ENCODE measurements at places on chromosomes 11 and 22.

- DNase-seq = no peak
Observed at GRCh38 chr22:42281284-42281683, 10.8 kb upstream of the TCF20 start.

- DNase-seq = no peak
Observed at GRCh38 chr11:23856654-23857053, 640.2 kb upstream of the LUZP2 start.

DNA sequence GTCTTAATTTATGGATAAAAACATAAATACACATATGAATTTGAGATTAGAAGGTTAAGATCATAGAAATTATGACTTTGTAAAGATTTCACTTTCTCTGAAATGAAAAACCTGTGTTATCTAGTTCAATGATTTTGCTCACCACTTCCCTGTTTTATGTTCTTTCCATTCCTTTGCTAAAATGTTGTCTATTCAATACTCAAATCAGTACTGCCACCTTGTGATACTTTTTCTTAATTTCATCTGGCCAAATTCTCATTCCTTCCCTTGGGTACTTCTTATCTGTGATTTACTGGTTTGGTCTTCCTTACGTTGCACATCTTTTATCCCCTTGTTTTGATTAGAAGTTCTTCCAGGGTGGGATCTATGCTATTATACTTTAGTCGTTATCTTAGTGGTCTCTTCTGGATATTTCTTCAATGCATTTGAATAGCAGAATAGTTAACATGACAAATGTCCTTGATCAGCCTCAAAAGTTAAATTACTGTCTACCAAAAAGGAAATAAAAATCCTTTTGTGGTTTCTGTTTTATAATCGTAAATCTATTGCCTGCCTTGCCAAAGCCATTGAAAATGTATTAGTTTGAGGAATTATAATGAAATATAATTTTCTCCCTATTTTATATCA is 197.0 kb downstream of the PGR start:
- DNase-seq = no peak

DNA sequence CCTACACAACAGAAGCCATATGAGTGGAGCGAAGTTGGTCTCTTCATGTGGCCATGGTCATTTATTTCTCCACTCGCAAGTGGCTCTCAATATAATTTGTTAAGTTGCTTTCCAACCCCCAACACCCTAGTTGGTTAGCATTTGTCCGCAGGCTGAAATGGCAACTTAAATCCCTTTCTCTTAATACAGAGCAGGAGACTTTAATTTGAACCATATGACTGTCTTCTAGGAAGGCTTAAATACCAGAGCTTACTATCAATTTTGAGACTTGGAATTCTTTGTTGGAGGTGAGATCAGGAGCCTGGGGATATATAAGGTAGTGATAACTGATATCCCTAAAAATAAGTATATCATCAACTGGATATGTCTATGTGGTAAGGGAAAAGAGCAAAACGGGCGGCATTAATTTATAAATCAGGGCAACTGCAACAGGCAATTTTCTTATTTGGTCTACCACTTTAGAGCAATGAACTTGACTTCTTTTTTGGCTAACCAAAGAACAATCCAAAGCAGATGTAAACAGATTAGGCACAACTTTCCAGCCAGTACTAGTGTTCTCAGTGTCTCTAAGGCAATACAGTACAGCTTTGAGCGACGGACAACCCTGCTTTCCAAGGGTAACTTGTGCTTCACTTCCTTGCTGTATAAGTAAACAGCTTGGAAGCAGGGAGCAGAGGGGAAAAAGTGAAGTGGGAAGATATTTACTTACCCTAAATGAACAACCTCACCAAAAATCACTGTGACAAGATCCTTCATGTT is 74.7 kb upstream of the APOA1 start:
- DNase-seq = no peak

GRCh38 chr22:20808844-20809243 is 34.9 kb downstream of the SERPIND1 start:
- no peak for DNase-seq

- no peak for DNase-seq
Observed at GRCh38 chr22:27913162-27913741, 5.8 kb downstream of the PITPNB start.

- peak; percentile 57 for DNase-seq
Observed at GRCh38 chr11:94768602-94769541, 716 bp downstream of the AMOTL1 start.

GRCh38 chr11:60158636-60159035 is 24.2 kb downstream of the MS4A6A start:
- no peak for DNase-seq

- DNase-seq = no peak
Observed at GRCh38 chr11:118018401-118018800, 32.2 kb downstream of the IL10RA start.

- DNase-seq = no peak
Observed at GRCh38 chr11:106683435-106683834, 334.8 kb downstream of the GUCY1A2 start.

DNA sequence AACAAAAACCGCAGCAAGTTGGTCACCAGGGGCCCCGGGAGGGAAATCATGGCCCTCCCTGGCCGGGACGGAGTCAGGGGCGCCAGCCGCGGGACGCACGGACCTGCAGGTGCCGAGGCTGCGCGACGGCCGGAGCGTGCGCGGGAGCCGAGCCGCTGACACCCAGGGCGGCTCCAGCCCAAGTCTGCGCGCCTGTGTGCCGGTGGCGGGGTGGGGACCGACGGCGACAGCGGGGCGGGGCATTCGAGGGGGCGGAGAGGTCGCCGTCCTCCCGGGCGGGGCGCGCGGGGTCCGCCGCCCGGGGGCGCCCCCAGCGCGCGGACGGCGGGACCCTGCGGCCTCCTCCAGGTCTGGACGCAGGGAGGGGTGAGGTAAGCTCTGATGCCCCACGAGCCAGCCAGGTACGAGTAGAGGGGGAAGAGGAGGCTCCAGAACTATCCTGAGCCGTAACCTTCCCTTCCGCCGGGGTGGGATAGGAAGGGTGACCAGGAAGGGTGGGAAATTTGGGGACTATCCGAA is at the start of gene ESAM:
Gene ESAM, minus strand, starts transcription at position 186 of the 519 bp plus-strand sequence. Its CDS starts 136 bp downstream, at position 50.
- no peak for DNase-seq
